A549 treated with CORT108297 at 1 μM for 4 hours (cell line): ENCODE measurements at places on chromosomes 6 and 20. TPM values are rescaled to one million over a fixed set of nuclear protein-coding genes. Genes with fewer than 3 reads are reported as not detected.

The HIVEP2 gene
- 2.2 to 4.6 TPM (median 3.7 TPM) in 5 replicates for total RNA-seq

The MUCL3 gene
- 0.02 to 0.06 TPM (median 0.05 TPM) in 5 replicates for total RNA-seq

The PANK2 gene
- total RNA-seq: 51.5 to 61.3 TPM (median 53.6 TPM) in 5 replicates

The HLA-DQB1 gene
- total RNA-seq: not detected in 5 replicates

The C6orf15 gene
- not detected in 5 replicates for total RNA-seq

The DNAAF9 gene
- total RNA-seq: 4.5 to 6.2 TPM (median 5.1 TPM) in 5 replicates

The NRSN2 gene
- total RNA-seq: 50.4 to 69.1 TPM (median 64.2 TPM) in 5 replicates

The HSPA12B gene
- 0.35 to 0.62 TPM (median 0.50 TPM) in 5 replicates for total RNA-seq

The FRK gene
- total RNA-seq: 1.2 to 1.6 TPM (median 1.4 TPM) in 5 replicates
